ENCODE measurements at places on chromosomes 3 and 15.

DNA sequence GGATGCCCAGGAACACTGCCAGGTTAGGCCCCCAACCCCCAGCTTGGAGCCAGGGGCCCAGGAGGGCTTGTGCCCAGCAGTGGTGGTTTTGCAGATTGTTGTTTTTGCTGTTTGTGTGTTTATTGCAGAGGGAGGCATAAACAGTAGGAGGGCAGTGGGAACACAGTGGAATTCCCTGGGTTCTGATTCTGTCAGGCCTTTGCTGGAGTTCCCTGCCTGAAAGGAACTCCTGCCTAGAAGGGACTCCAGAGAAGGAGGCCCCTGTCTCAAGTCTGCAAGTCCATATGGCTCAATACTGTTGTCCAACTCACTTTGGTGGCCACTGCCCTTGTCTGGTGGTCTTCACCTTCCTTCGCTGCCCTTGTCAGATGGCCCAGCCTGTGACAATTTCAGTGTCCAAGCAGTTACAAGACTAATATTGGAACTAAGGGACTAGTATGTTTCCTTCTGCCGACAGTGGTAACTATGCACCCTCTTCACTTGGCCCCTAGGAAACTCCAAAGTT, 47.4 kb upstream of the RAB6B start:
- DNase-seq: no peak

DNA sequence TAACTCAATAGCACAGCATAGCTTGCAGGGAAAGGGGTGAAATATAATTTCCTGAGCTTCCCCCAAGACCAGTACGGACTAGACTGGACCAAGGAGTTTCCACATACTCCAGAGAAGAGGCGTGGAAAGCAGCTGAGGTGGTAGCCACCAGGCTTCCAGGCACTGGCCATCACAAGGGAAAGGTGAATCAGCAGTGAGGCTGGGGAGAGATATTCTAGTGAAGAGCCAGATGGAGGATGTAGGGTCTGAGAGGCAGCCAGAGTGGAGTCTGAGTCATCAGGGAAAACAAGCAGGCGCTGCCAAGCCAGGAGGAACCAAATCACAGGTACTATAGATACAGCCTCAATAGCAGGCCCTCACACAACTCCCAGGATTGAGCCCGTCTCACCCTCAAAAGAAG, 9.6 kb upstream of the RASA2 start:
- DNase-seq: no peak

- no peak for DNase-seq
Measured at GRCh38 chr15:50117431-50118027, 1.5 kb downstream of the ATP8B4 start.

DNA sequence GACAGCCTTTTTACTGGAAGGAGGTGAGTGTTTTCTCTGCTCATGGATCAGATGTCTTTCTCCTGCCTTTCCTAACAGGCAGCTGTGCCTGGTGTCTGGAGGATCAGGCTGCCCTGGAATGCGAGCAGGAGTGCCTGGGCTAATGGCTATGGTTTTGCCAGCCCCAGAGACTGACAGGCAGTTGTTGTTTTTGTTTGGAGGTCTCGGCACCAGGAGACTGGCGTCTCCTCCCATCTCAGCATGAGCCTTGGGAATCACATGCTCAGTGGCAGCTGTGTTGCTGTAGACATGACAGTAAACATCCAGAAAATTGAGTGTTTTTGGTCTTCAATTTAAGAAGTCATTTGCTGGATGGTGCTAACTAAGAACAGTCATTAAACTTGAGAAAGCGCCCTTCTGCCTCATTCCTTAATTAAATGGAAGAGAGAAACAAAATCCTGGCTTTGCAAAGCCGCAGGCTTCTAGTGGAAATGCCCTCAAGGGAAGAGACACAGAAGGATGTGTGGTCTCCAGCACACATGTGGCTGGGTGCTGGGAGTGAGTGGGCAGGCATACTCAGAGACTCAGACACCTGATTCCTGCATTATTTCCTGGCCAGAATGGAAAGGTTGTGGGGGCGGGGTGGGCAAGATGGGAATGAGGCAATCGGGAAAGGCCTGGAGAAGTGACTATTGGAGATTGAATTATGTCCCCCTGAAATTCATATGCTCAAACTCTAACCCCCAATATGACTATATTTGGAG, 97.0 kb upstream of the NMNAT3 start:
- no peak for DNase-seq

- no peak for DNase-seq
Measured at GRCh38 chr3:24046214-24046613, 101.1 kb downstream of the NR1D2 start.
